ENCODE measurements at places on chromosomes 7 and 10.
A peak's percentile ranks its signal among the peaks of the same experiment; 100 is the strongest.

DNA sequence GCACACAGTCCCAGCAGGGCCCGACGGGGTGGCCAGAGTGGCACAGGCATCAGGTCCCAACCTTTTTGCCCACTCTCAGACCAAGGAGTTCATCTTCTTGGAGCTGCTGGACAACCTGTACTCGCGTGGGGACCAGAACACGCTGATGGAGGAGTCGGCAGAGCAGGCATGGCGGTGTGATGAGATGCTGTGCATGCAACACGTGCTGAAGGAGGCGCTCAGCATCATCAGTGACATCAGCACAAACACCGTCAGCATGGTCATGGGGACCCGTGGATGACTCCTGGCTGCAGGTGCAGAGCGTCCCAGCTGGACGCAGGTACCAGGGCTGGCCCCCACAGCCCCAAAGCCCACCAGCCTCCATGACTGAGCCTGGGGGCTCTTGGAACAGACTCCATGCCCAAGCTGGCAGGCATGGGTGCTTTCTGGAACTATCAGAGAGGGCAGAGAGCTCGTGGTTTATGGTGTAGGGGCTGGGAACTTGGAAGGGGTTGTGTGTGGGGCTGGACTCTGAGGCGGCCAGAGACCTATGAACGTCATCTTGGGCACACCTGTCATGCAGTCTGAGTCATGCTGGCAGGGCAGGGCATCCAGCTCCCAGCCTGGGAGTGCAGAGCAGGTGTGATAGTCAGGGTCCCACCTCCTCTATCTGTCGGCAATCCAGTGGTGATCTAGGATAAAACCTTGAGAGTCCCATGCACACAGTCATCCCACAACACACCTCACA, 8.2 kb upstream of the MTPAP start:
- DNase-seq: no peak

DNA sequence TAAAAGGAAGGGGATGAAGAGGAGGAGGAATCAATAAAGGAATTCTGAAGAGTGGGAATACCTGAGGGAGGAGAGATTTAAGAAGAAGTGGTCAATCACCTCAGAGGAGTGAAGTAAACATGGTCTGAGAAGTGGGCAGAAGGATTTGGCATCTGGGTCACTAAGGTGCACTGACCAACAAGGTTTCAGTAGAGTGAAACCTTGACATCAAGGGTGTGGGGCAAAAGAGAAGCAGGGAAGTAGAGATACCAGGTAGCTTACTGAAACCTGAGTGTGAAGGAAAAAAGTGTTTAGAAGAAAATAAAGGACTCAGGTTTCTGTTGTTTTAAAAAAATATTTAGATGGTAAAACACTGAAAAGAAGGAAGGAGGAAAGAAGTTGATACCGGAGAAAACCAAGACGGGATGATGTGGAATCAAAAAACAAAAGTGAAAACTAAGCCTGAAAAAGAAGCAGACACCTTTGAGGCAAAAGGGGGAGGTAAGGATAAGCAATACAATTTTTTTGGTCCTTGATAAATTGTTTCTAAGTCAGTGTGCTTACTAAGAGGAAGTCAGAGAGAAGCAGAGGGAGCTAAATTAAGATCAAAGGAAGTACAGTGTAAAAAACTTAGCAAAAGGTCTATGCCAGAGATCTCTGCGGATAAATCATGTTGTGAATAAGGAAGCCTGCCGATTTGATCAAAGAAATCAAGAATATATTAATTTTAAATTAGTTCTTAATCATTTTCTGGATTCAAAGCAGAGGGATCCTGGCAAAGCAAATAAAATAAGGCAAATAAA, 137.2 kb upstream of the GPR22 start:
- no peak for DNase-seq

DNA sequence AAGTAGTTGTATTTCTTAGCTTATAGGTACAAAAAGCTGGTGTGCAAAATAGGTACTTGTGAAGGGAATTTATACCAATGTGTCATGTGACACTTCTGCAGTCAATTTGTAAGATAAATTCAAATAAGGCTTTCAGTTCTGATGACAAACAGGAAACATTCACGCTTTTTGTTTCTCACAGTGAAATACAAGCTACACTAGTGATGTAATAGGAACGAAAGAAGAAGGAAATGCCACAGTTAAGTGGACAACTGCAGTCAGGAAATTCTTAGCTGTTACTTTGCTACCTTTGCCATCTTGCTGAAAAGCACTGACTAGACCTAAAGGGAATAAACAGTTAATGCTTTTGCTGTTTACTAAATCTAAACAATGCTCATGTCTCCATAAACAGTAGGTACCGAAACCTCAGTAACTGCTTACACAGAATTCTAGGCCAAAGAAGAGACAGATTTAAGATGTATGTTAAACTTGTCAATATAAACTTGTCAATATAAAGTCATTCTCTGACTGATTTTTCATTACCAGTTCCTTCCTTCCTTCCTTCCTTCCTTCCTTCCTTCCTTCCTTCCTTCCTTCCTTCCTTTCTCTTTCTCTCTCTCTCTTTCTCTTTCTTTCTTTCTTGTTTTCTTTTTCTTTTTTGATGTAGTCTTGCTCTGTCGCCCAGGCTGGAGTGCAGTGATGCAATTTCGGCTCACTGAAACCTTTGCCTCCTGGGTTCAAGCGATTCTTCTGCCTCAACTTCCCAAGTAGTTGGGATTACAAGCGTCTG, 10.1 kb downstream of the OTUD1 start:
- DNase-seq: peak; percentile 46

DNA sequence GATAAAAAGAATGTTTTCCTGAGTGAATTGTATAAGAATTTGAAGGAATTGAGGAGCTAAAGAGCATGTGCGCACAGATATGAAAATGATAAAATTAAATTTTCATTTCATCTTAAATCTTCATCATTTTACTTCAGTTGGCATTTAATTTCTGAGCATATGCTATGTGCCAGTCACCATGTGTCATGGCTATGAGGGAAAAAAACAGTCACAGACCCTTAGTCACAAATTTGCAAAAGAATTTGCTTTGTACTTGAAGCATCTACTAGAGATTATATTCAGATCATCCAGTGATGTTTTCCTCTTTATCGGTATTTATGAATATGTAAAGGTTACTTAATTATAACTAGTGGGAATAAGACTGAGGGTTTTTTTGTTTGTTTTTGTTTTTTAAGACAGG, 29.8 kb downstream of the VCL start:
- DNase-seq: peak; percentile 54

DNA sequence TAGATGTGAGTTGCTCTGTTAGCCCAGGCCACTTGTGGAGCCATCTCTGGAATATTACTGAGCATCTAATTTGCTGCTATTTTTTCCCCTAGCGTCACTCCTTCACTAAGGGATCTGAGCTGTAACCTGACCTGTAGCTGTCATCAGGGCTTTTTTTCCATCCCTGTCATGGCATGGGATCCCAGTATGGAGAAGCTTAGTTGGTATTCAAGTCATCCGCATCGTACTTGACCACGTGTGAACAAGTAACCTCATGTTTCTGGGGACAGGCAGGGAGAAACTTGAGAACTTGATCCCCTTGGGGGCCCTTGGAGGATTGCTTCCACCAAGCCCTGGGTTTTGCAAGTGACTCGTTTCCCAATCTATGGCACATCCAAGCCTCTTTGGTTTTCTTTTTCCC, 474.4 kb upstream of the GALNT17 start:
- DNase-seq: no peak

- DNase-seq: no peak
Measured at GRCh38 chr7:37476428-37476827, 27.8 kb upstream of the ELMO1 start.

GRCh38 chr10:95284807-95285206, 6.0 kb downstream of the PDLIM1 start:
- no peak for DNase-seq

DNA sequence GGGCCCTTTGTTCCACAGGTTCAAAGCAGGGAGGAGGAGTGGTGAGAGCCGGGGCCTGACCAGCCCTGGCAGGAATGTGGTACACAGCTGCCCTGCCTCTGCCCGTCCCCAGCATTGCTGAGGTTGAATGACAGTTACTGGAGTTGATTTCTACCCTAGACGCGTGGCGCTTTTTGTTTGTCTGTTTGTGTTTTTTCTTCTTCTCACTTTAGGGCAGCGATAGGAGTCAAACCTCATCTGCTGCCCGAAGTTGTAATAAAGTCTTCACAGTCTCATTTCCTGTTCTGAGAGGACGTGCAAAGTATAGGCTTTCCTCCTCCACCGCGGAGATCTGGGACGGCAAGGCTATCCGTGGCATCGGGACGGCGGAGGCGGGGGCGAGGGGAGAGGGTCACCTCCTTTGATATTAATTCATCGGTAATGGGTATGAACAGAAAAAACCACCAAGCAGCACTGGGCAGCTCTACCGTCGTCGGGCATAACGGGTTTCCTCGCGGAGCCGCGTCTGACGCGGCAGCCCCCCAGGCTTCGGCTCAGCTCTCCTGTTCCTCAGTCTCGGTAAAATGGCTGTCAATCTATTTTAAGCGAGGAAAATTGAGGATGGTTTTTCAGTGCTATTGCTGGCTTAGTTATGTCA, 160.8 kb downstream of the LRMDA start:
- no peak for DNase-seq

GRCh38 chr7:144057954-144058353, 9.2 kb downstream of the OR2A5 start:
- DNase-seq: peak; percentile 65

GRCh38 chr10:73780966-73781365, 882 bp upstream of the CHCHD1 start:
- no peak for DNase-seq

DNA sequence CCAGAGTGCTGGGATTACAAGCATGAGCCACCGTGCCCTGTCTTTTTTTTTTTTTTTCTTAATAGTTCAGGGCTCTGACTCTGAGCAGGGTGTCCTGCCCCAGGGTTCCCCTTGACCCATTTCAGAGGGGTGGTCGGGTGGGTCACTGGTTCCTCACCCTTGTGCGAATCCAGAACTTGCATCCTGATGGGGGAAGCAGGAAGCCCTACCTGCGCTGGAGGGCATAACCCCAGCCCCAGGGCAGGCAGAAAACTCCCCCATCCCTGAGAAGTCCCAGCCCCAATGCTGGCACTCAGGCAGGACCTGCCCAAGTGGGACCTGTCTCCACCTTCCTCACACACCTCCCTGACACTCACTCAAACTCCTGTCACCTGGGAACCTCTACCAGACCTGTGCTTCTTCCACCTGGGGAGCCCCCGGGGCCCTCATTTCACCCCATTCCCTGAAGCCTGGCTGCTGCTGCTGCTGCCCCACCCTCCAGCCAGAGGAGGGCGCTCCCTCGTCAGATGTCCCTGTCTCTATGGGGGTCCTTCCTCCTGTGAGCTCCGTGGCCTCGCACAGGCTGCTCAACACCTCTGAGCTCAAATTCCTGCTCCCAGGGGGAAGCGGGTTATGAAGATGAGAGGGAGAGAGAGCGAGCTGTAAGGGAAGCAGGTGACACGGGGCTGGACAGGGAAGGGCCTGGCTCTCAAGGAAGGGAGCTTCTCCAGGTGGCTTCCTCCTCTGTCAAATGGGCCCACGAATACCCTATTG, 15.1 kb upstream of the ZNF273 start:
- DNase-seq: no peak

DNA sequence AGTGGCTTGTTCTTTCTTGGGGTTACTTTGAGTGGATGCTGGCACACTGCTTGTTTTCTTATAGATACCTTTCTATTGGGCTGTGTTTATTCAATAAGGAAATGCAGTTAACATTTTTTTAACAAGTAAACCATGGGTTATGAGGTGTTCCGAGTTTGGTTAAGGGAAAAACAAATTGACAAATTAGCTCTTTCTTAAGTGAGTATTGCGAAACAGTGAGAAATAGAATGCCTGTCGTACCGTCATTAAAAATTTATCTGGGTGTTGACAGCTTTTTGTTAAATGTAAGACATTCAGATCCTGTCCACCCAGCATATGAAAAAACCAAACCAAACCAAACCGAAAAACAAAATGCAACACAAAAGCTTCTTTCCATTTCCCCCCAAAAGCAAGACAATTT, 6.2 kb downstream of the CUX1 start:
- no peak for DNase-seq

GRCh38 chr7:85529831-85530230, 343.0 kb upstream of the SEMA3D start:
- peak; percentile 82 for DNase-seq

DNA sequence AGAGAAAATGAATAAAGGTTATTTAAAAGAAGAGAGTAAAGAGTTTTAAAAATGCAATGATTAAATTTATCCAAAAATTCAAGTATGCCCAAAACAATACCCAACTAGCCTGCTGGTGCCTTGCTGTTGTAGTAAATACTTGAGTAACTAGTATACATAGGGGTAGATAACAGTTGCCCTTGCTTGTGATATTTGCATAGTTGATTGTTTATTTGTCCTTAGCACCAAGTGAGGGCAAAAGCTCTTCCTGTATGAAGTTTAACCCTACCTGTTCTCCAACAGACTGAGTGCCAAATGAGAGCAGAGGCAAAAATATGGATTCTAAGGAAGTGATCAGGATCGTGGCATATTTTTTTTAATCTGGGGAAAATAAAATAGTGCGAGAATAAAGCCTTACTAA, 85.0 kb downstream of the PTN start:
- no peak for DNase-seq

- DNase-seq: no peak
Measured at GRCh38 chr7:144729226-144729625, 106.6 kb downstream of the TPK1 start.

GRCh38 chr7:122883049-122883680, 3.1 kb downstream of the CADPS2 start:
- no peak for DNase-seq

- no peak for DNase-seq
Measured at GRCh38 chr10:12538491-12538995, 189.2 kb downstream of the CAMK1D start.

- no peak for DNase-seq
Measured at GRCh38 chr10:49093922-49094321, 21.4 kb downstream of the VSTM4 start.

- DNase-seq: no peak
Measured at GRCh38 chr10:98419469-98420261, 4.7 kb upstream of the PYROXD2 start.

- DNase-seq: no peak
Measured at GRCh38 chr7:74115326-74115725, 31.7 kb downstream of the LIMK1 start.

DNA sequence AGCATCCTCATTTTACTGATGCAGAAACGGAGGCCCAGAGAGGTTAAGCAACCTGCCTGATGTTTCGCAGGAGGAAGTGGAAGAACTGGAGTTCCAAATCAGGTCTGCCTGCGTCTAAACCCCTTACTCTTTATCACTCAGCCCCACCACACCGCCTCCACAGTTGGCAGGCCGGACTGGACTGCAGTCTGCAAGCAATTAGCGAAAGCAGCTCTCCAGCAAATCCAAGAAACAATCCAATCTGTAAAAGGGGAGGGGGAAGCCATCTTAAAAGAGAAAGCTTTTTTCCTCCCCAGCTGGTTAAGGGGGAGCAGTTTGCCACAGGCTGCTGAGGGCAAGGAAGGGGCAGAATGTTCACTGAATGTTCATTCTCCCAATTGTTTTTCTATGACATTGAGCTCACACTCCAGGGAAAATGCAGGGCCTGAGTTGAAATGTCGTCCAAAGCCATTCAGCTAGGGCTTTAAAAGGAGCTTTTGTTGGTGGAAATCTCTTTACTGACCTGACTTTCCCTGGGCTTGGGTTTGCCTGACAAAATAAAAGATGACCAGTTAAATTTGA, 350.1 kb downstream of the RNLS start:
- DNase-seq: peak; percentile 23

All from cardiac fibroblast (primary cell).